ENCODE measurements at places on chromosomes 2 and 18. TPM values are rescaled to one million over a fixed set of nuclear protein-coding genes. Genes with fewer than 3 reads are reported as not detected.

DNA sequence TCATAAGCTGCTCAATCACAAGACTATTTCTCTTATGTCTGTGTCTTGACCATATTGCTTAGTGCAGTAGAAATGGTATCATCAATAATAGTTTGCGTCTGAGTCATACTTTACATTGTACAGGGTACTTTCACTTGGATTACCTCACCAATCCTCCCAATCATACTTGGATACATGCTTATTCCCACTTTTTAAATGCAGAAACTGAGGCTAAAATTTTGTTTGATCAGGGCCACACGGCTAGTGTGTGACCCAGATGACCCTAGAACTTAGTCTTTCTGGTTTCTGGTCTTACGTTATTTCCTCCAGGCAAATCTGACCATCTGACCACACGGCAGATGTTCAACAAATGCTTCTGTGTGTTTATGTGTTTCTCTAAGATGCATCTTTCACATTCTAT, 23.8 kb upstream of the CCL20 start:
- H3K27me3 ChIP-seq, result no peaks in the 10 kb centered on the region
- no peak overlapping the region for H3K4me3 ChIP-seq
- no peaks in the 10 kb centered on the region for H3K36me3 ChIP-seq

GRCh38 chr18:56709463-56709862, 58.3 kb downstream of the WDR7 start:
- H3K27ac ChIP-seq, result no peak overlapping the region
- no peak overlapping the region for H3K4me3 ChIP-seq
- H3K36me3 ChIP-seq, result no peaks in the 10 kb centered on the region
- peak; percentile 25 for DNase-seq

GRCh38 chr2:73830871-73831401, 2.2 kb downstream of the STAMBP start:
- no peaks in the 10 kb centered on the region for H3K27me3 ChIP-seq
- no peak for DNase-seq
- no peak overlapping the region for H3K27ac ChIP-seq

- peak overlapping the region; percentile 88 for H3K27ac ChIP-seq
- no peaks in the 10 kb centered on the region for H3K27me3 ChIP-seq
- H3K4me1 ChIP-seq, result peaks cover 34% of the 10 kb centered on the region
- no peak overlapping the region for H3K4me3 ChIP-seq
These were observed 24.3 kb downstream of the INPP5D start for GRCh38 chr2:233084488-233084887.

DNA sequence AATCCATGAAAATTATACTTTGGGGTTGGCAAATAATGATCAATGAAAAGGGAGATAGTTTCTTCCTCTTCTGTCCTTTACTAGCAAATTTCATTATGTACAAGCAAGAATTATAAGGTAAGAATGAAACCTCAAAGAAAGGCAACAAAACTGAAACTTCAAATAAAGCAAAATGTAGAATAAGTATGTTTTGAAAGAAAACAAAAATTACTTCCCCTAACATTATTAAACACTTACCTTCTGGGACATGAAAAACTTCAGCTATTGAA, 29.4 kb downstream of the THADA start:
- no peaks in the 10 kb centered on the region for H3K4me1 ChIP-seq
- no peak overlapping the region for H3K27ac ChIP-seq
- H3K36me3 ChIP-seq, result peaks cover 16% of the 10 kb centered on the region

- no peaks in the 10 kb centered on the region for H3K36me3 ChIP-seq
- H3K27ac ChIP-seq, result no peak overlapping the region
- H3K27me3 ChIP-seq, result peaks cover 3% of the 10 kb centered on the region
- H3K4me1 ChIP-seq, result peaks cover 13% of the 10 kb centered on the region
These were observed 73.9 kb downstream of the SDC1 start for GRCh38 chr2:20150806-20151571.

DNA sequence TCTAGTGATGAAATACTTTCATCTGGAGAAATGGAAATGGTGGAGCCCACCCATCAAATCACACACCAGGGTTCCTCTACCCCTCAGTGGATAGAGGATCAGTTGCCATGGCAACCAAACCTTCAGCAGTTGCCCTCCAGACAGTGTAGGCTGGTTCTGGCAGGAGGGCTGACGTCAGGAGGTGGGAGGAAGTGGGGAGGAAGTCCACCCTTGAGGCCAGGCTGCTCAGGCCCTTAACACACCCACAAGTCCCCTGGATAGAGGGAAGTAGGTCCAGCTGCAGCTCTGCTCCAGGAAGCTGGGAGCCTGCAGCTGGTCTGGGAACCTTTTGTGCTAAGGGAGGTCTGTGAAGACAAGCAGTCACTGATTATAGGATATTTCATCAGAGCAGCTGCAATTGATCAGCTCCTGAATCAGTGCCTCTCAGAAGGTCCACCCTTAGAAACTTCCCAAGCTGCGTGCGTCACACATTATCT, 186.6 kb downstream of the MTX2 start:
- H3K27ac ChIP-seq, result peak overlapping the region; percentile 90
- no peaks in the 10 kb centered on the region for H3K27me3 ChIP-seq
- H3K36me3 ChIP-seq, result no peaks in the 10 kb centered on the region
- H3K4me3 ChIP-seq, result no peak overlapping the region
- DNase-seq, result peak; percentile 98
- H3K4me1 ChIP-seq, result peaks cover 11% of the 10 kb centered on the region

GRCh38 chr2:23826040-23826439, 100.9 kb downstream of the ATAD2B start:
- H3K27ac ChIP-seq, result no peak overlapping the region
- peaks cover 12% of the 10 kb centered on the region for H3K36me3 ChIP-seq
- H3K4me3 ChIP-seq, result no peak overlapping the region
- no peak for DNase-seq

GRCh38 chr2:229980431-229981184, 58.3 kb downstream of the FBXO36 start:
- H3K4me1 ChIP-seq, result peaks cover 7% of the 10 kb centered on the region
- H3K27me3 ChIP-seq, result no peaks in the 10 kb centered on the region
- peak overlapping the region; percentile 24 for H3K27ac ChIP-seq
- H3K36me3 ChIP-seq, result no peaks in the 10 kb centered on the region

Gene ZEB2
- 114 TPM for total RNA-seq

Gene ATP6V1B1
- 0.62 TPM for total RNA-seq

Gene SATB2
- 1.2 TPM for total RNA-seq

Gene KCNF1
- 2.0 TPM for total RNA-seq

Gene NT5C1B
- total RNA-seq, result not detected

Gene ANKRD36C
- total RNA-seq, result 92.9 TPM

Data from muscle of leg (tissue), 16 donors.